ENCODE measurements at places on chromosomes 3 and 15. TPM values are rescaled to one million over a fixed set of nuclear protein-coding genes. Genes with fewer than 3 reads are reported as not detected.

GRCh38 chr3:52176180-52176752 lies 21.7 kb upstream of the ALAS1 start:
- H3K27ac ChIP-seq: peak overlapping the region; percentile 72
- H3K4me3 ChIP-seq: no peak overlapping the region
- H3K4me1 ChIP-seq: peaks cover 21% of the 10 kb centered on the region
- DNase-seq: no peak
- no peaks in the 10 kb centered on the region for H3K36me3 ChIP-seq

The RTP4 gene
- total RNA-seq: 3.1 TPM

- H3K4me1 ChIP-seq: no peaks in the 10 kb centered on the region
- no peak overlapping the region for H3K27ac ChIP-seq
- H3K27me3 ChIP-seq: no peaks in the 10 kb centered on the region
- DNase-seq: no peak
These were observed 34.0 kb downstream of the DHX30 start for GRCh38 chr3:47836986-47837385.

The BCHE gene
- 108 TPM for total RNA-seq

The CELF6 gene
- 1.3 TPM for total RNA-seq

The PCYT1A gene
- 64.8 TPM for total RNA-seq

GRCh38 chr3:139265131-139266016 lies 78.4 kb upstream of the MRPS22 start:
- H3K27me3 ChIP-seq: no peaks in the 10 kb centered on the region
- no peak for DNase-seq
- H3K4me3 ChIP-seq: no peak overlapping the region
- H3K4me1 ChIP-seq: peaks cover 5% of the 10 kb centered on the region

GRCh38 chr3:38650248-38650951 lies 913 bp upstream of the SCN5A start:
- no peak overlapping the region for H3K4me3 ChIP-seq
- no peak overlapping the region for H3K27ac ChIP-seq
- no peaks in the 10 kb centered on the region for H3K36me3 ChIP-seq
- DNase-seq: no peak

The C3orf20 gene
- total RNA-seq: 0.39 TPM

The SH3BP5 gene
- total RNA-seq: 177 TPM

GRCh38 chr15:95884276-95884675 lies 446.2 kb upstream of the NR2F2 start:
- no peak overlapping the region for H3K4me3 ChIP-seq
- DNase-seq: no peak
- no peaks in the 10 kb centered on the region for H3K4me1 ChIP-seq

GRCh38 chr3:186320862-186321568 lies 41.0 kb downstream of the DGKG start:
- DNase-seq: no peak
- no peaks in the 10 kb centered on the region for H3K27me3 ChIP-seq
- H3K4me3 ChIP-seq: no peak overlapping the region
- no peaks in the 10 kb centered on the region for H3K36me3 ChIP-seq
- H3K4me1 ChIP-seq: no peaks in the 10 kb centered on the region

GRCh38 chr3:32842987-32843386 lies 25.2 kb downstream of the TRIM71 start:
- peaks cover 4% of the 10 kb centered on the region for H3K27me3 ChIP-seq
- H3K27ac ChIP-seq: no peak overlapping the region
- no peaks in the 10 kb centered on the region for H3K36me3 ChIP-seq

GRCh38 chr3:108410531-108410984 lies 99.8 kb downstream of the MYH15 start:
- H3K27me3 ChIP-seq: no peaks in the 10 kb centered on the region
- no peaks in the 10 kb centered on the region for H3K36me3 ChIP-seq
- H3K4me3 ChIP-seq: no peak overlapping the region
- no peaks in the 10 kb centered on the region for H3K4me1 ChIP-seq
- no peak overlapping the region for H3K27ac ChIP-seq

The MOBP gene
- total RNA-seq: not detected

The ABI3BP gene
- 31.8 TPM for total RNA-seq

DNA sequence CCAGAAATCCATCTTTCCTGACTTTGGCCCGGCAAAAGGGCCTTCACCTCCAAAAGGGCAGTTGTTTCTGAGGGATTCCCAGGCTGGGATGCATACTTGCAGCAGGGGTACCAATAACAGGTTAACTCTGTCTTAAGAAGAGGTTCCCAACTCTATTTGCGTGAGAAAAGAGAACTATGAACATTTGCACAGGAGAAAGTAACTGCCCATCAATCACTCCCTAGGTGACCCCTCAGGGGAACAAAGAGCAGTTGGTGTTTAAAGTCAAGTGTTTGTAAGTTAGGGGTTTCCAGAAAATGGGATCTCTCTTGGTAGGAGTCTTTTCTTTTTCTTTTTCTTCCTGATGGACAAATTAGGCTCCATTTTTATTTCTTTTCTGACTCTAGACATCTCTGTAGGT lies 97.3 kb downstream of the EPHB1 start:
- DNase-seq: no peak
- no peaks in the 10 kb centered on the region for H3K36me3 ChIP-seq
- H3K27ac ChIP-seq: no peak overlapping the region
- no peaks in the 10 kb centered on the region for H3K27me3 ChIP-seq

GRCh38 chr3:141274411-141275031 lies 42.9 kb downstream of the PXYLP1 start:
- no peak overlapping the region for H3K27ac ChIP-seq
- no peak for DNase-seq

- no peaks in the 10 kb centered on the region for H3K4me1 ChIP-seq
- no peak overlapping the region for H3K27ac ChIP-seq
- no peak overlapping the region for H3K4me3 ChIP-seq
- no peak for DNase-seq
- no peaks in the 10 kb centered on the region for H3K27me3 ChIP-seq
These were observed 67.2 kb downstream of the DHX30 start for GRCh38 chr3:47870156-47870555.

The IL17RB gene
- total RNA-seq: 2.6 TPM

- H3K27ac ChIP-seq: no peak overlapping the region
- H3K4me3 ChIP-seq: no peak overlapping the region
- H3K4me1 ChIP-seq: peaks cover 8% of the 10 kb centered on the region
These were observed 340.6 kb downstream of the PTPRG start for GRCh38 chr3:61901986-61902385.

The RTP1 gene
- total RNA-seq: not detected

The DNASE1L3 gene
- total RNA-seq: 63.1 TPM

- peaks cover 29% of the 10 kb centered on the region for H3K4me1 ChIP-seq
- H3K36me3 ChIP-seq: no peaks in the 10 kb centered on the region
- no peaks in the 10 kb centered on the region for H3K27me3 ChIP-seq
- H3K27ac ChIP-seq: no peak overlapping the region
- DNase-seq: no peak
These were observed 16.9 kb upstream of the SPATA12 start for GRCh38 chr3:57043518-57043917.
